ENCODE measurements at places on chromosomes 2 and 18.

GRCh38 chr2:102967451-102967850, 205.6 kb downstream of the TMEM182 start:
- DNase-seq: no peak

GRCh38 chr2:210003359-210003758, 921 bp downstream of the RPE start:
- no peak for DNase-seq

GRCh38 chr2:111951486-111951885, 53.1 kb downstream of the MERTK start:
- DNase-seq: no peak

GRCh38 chr2:146893500-146894041, 951.3 kb upstream of the ACVR2A start:
- DNase-seq: no peak

DNA sequence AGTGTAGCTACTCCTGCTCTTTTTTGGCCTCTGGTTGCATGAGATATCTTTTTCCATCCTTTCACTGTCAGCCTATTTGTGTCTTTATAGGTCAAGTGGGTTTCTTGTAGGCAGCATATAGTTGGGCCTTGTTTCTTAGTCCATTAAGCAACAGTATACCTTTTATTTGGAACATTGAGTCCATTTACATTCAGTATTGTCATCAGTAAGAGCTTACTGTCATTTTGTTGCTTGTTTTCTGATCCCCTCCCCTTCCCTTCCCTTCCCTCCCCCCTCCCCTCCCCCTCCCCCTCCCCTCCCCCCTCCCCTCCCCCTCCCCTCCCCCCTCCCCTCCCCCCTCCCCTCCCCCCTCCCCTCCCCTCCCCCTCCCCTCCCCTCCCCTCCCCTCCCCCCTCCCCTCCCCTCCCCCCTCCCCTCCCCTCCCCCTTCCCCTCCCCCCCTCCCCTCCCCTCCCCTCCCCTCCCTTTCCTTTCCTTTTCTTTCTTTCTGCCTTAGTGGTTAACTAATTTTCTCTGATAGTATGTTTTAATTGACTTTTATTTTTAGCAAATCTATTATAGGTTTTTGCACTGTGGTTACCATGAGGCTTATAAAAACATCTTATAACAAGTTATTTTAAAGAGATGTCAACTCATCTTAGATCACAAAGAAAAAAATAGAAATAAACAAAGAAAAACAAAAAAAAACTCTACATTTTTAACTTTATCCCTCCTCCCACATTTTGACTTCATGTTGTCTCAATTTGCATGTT, 13.2 kb upstream of the DCDC2C start:
- no peak for DNase-seq

DNA sequence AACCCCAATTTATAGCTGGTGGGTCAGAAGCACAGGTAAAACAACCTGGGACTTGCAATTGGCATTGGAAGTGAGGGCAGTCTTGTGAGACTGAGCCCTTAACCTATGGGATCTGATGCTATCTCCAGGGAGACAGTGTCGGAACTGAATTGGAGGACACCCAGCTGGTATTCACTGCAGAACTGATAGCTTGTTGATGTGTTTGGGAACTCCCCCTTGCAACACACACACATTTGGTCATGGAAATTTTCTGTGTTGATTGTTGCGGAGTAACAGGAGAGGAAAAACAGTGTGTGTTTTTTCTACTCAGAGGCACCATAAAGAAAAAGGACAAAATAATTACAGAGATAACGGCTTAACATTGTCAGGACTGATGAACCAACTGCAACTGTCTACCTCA, 16.1 kb downstream of the TPGS2 start:
- no peak for DNase-seq

GRCh38 chr2:65661980-65662653, 229.7 kb upstream of the SPRED2 start:
- DNase-seq: no peak

DNA sequence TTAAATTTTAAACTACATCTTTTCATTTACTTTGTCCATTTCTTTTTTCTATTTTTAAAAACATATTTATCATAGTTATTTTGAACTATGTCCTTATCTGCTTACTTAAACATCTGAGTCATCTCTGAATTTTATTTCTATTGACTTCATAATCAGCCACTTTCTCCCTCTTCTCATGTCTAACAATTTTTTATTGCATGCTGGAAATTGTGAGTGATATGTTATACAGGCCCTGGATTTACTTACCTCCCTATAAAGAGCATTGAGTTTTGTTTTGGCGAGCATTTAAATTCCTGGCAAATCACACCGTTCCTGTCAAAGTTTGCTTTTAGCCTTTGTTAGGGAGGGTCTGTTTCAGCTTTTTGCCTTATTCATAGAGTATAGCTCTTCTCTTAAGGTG, 39.3 kb downstream of the KCNIP3 start:
- DNase-seq: no peak

GRCh38 chr18:35510076-35510651, 12.4 kb upstream of the INO80C start:
- no peak for DNase-seq

DNA sequence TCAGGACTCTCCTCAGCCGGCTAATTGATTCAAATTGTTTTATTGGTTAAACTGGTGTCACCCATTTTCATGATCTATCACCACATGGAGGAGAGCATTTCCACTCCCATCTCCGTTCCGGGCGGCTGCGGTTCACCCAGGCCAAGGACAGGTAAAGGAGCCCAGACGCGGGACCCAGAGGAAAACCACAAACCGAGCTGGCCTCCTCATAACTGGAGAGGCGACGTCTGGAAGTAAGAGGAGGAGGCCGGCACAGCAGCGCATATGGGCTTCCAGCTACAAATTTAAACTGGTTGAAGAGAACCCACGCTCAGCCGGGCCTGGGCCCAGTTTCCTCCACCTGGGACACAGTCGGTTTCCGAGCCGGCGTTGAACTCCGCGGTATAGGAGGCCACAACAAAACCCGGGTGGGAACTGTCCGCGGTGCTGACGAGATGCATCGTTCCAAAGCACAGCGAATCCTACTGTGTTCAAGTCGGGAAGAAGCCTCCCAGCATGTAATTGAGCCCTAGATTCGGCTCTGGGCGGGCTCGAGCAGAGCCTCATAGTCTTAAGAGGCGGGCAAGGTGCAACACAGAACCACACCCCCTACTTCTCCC, 3.0 kb upstream of the SKOR2 start:
- no peak for DNase-seq

DNA sequence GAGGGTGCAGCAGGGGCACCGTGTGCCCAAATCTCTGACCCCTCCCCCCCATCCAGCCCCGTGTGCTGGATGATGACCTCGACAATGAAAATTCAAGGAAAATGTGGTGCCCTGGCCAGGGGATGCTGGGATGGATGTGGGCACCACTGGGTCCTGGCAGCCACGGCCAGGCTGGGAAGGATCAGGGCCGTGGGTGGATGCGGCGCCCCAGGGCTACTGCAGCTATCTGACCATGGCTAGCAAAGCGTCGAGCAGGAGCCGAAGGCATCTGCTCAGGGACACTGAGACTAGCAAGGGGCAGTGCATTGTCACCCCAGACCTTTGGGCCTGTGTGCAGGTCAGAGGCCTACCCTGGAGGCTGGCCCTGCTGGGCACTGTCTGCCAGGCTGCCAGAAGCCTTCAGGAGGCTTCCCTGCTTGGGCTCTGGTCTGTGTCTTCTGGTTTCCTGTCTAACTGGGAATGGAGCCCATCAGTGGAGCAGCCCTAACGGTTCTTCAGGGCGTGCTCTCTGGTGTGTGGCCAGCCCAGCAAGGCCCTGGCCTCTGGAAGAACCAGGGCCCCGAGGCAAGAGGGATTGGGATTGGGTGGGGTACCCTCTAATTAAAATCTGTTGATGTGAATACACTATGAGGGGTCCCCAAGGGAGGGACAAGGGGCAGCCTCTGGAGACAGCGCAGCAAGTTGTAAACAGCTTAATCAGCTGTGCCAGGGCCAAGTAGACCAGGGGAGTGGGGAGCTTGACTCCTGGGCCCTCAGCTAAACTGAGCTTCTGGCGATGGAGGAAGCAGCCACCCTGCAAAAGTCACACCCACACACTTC, 98.0 kb downstream of the STPG4 start:
- no peak for DNase-seq
